ENCODE measurements at places on chromosomes 5 and 9.

DNA sequence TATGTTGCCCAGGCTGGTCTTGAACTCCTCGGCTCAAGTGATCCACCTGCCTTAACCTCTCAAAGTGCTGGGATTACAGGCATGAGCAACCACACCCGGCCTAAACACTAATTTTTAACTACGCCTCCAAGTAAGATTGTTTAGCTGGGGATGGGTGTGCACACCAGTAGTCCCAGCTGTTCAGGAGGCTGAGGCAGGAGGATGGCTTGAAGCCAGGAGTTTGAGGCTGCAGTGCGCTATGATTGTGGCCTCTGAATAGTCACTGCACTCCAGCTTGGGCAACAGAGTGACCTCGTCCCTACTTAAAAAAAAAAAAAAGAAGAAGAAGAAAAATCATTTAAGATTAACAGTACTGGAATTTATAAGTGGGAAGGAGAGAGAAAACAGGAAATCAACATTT, 90.8 kb upstream of the NR5A1 start:
- no peak for DNase-seq

GRCh38 chr5:124843596-124843899, 97.1 kb upstream of the ZNF608 start:
- DNase-seq = no peak

GRCh38 chr5:82628364-82628910, 350.3 kb upstream of the RPS23 start:
- no peak for DNase-seq

DNA sequence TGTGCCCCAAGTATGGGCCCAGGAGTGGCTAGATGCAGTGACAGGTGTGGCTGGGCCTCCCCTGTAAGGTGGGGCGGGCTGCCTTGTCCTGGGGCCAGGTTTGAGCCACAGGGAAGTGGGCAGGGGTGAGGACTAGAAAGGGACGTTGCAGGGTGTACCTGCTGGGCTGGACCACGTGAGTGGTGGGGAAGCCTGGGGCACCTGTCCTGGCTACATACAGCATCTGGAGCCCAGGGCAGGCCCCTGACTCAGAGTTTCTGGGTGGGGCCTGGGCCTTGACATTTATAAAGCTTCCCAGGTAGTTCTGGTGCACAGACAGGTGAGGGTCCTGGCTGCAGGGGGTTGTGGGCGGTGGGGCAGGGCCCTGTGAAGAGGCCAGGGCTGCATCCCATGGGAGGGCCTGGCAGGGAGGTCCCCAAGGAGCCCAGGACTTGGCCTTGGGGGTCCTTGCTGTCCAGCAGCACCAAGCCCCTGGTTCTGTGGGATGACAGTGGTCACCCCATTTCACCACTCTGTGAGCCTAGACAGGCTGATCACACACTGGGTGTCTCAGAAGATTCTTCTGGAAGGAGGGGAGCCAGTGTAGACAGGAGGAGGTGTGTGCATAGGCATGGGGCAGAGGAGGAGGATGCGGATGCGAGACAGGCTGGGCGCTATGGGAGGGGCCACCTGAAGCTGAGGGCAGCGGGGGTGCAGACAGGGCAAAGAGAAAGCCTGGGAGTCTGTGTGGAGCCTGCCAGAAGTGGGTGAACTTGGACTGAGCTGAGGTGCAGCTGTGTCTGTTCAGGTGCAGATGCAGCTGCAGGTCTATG, 94.0 kb downstream of the PHF2 start:
- peak; percentile 47 for DNase-seq

- peak; percentile 79 for DNase-seq
These were observed at the start of gene TEX48 for GRCh38 chr9:114681594-114682332. TEX48 (minus strand) TSS chr9:114682192; CDS start chr9:114671723, 10,469 bp downstream.

GRCh38 chr5:85990998-85991397, 626.7 kb upstream of the COX7C start:
- DNase-seq = no peak

DNA sequence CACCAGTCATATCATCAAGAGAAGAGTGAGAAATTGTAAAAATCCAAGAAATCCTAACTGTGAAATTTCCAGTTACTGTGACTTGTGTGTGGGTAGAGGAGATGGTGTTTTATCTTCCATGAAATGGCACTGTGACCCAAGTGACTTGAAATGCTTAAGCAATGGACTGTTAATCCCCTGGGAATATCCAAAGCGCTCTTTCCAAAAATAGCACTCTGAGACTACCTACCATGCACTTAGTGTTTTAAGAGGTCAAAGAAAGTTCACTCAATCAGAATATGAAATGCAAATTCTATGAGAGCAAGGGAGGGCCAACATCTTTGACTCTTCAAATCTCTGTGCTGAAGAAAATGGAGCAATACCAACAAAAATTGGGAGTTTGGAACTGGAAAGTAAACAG, 244.0 kb downstream of the GABRB2 start:
- DNase-seq = no peak

GRCh38 chr9:126675147-126675467, 61.4 kb downstream of the LMX1B start:
- DNase-seq = no peak

DNA sequence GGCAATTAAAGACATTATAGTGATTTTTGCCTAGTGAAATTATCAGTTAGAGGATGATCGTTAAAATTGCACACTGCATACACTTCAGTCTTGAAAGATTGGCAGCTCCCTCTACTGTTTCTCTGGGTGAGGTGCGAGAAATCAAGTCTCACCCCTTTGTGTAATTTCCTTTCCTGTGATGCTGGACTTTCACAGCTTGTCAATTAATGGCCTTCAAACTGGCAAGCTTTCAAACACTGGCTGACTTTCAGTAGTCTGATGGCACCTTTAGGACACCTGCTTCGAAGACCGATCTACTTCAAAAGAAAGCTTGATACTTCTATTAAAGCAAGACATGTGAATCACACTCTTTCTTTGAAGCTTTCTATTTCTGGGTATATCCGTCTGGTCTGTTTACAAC, 706.7 kb upstream of the PTPRD start:
- peak; percentile 33 for DNase-seq

DNA sequence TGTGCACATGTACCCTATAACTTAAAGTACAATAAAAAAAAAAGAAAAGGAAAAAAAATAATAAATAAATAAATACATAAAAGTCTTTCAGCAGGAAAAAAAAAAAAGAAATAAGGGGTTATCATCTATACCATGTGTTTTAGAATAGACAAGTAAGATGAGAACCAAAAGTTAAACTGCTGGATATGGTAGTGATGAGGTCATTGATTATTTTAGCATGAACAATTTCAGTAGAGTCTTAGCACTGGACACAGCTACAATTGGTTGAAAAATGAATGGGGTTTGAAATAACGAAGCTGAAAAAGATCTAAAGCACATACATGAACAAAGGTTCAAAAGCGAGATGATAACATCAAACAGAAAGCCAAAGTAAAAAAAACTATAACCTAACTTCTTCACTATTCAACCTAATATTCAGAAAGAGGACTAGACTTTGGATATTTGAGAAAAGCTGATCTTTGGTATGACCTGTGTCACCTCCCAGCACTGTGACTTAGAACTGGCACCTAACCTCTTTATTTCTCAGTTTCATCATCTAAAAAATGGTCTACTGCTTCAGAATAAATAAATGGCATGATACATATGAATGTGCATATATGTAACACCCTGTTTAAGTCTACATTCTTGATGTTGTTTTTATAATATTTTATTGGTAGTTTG, 133.3 kb downstream of the RAB3C start:
- DNase-seq = no peak

DNA sequence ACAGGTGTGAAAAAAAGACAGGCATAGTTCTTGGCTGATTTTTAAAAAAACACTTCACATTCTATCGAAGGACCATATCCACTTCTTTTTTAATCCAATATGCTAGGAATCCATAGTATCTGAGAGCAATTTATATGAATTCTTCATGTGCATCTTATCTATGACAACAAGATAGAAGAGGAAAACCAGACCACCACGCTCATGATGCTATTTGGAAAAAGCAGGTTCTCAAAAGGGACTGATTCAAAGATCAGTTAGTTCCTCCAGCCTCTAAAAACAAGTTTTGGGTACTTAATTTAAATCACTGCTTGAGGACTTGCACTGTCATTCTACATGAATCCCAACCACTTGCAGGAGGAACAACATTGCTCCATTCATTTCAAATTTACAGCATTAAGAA, 6.3 kb downstream of the MEF2C start:
- DNase-seq = no peak

- DNase-seq = no peak
These were observed 6.5 kb downstream of the ANKRA2 start for GRCh38 chr5:73558950-73559349.

GRCh38 chr9:34590381-34591247, 1.1 kb upstream of the CNTFR start:
- no peak for DNase-seq

Data from fibroblast of skin of scalp (primary cell).